Suppressor macrophage treated with lipopolysaccharide for 4 hours (primary cell): ENCODE measurements at places on chromosomes 6 and 20.

DNA sequence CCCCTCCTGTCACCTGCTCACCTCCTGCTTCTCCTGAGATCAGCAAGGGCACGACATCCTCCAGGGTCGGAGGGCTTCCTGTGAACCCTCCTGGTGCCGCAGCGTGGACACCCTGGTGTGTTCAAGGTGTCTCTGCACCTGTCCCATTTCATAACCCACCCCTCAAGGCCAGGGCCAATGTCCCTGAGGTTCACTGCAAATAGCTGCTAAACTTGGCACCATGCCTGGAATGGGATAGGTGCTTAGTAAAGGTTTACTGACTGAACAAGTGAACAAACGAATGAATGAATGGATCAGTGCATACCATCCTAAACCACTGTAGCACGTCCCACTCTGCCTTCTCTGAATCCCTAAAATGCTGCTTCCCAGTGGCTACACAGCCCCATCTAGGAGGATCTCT lies 35.0 kb downstream of the SIRPA start:
- DNase-seq, result no peak

- no peak for DNase-seq
Observed at GRCh38 chr20:49983123-49983847, 505 bp downstream of the SNAI1 start.

DNA sequence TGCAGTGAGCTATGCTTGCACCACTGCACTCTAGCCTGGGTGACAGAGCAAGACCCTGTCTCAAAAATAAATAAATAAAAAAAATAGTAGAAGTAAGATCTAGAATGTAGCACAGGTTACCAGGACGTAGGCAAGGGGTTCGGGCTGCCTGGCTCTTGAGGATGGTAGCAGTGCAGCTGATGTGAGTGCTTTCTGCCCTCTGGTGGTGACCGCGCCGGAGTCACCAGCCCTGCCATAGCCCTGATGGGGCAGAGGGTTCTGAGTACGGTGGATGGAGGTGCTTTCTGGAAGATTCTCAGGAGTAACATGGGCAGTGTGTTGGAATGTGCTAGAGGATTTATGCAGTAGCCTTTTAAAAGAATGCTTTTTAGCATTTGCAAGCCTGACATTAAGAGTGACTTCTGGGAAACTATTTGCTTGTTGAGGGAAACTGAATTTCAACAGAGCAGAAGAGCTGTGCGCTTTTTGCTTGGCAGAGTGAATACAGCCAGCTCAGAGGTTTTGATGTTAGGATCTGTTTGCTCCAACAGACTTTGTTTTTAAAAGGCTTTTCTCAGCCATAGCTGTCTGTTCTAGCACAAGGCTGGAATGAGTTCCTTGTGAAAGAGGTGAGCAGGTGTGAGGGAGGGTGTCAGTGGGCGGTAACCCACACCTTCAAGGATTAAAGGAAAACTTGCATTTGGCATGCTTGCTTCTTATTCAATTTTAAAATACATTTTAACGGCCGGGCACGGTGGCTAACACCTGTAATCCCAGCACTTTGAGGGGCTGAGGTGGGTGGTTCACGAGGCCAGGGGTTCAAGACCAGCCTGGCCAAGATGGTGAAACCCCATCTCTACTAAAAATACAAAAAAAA lies 65.9 kb downstream of the PTPN1 start:
- DNase-seq, result peak; percentile 56

DNA sequence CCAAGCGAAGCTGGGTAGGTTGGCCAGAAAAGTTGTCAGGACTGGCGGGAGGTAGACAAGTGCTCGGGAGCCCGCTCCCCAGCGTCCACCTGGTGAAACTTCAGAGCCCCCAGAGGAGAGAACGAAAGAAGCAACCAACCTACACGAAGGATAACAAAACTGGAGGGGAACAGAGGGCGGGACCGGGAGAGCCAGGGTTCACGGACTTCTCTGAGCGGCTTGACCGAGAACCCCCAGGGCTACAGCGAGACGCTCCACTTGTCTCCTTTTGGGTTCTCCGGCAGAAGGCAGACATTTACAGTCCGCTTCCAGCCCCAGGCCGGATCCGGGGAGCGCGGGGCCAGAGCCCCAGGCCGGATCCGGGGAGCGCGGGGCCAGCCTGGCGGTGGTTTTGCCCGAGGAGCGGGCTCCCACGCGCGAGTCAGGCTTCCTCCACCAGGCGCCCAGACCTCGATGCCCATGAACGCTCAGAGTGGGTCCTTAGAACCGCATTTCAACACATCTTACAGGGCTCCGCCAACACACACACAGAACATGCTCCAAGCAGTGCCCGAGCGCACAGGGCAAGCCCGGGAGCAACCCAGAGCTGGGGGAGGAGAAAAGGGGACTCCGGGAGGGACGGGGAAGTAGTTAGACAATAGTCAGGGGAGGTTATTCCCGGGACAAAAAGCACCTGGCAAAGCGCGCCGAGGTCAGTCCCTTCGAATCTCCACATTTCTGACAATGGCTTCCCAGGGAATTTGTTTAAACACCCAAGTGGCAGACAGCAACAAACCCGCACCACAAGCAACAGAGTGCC lies 1.1 kb downstream of the PTPRK start:
- no peak for DNase-seq

GRCh38 chr6:39426073-39426456 lies 103.6 kb upstream of the KCNK16 start:
- peak; percentile 54 for DNase-seq

DNA sequence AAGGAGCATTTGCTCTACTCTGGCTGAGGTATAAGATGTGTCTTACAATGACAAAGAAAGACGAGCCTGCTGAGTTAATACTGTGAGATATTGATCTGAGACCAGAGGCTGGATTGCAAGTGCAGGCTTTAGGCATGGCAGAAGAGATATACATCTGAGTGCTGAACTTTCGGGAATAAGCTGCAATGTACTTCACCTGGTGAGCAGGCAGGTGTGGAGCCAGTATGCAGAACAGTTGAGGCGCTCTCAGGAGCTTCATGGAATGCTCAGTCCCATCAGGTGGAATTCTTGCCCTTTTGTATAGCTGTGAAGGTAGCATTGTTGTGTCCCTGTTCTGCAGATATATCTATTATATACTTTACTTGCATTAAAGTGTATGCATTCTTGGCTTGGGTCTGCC lies 179.3 kb upstream of the RIMS1 start:
- DNase-seq, result no peak

GRCh38 chr6:34457742-34458735 lies 7.8 kb upstream of the PACSIN1 start:
- peak; percentile 22 for DNase-seq

GRCh38 chr20:62780696-62781095 lies 15.6 kb upstream of the MRGBP start:
- DNase-seq, result no peak

DNA sequence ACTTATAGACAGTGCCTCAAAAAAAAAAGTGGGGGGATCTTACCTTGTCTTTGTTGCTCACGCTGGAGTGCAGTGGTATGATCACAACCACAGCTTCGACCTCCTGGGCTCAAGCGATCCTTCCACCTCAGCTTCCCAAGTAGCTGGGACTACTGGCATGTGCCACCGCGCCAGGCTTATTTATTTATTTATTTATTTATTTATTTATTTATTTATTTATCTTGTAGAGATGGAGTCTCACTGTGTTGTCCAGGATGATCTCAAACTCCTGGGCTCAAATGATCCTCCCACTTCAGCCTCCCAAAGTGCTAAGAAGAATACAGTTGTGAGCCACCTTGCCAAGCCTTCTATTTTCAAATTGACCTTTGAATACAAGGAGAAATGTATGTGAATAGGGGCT lies 553.0 kb upstream of the BTBD3 start:
- no peak for DNase-seq
